Ovary (tissue), 10 donors: ENCODE measurements at places on chromosomes 3 and 15. TPM values are rescaled to one million over a fixed set of nuclear protein-coding genes. Genes with fewer than 3 reads are reported as not detected.

Gene LMCD1
- total RNA-seq = 146 TPM

GRCh38 chr3:73787620-73788019, 162.9 kb upstream of the PDZRN3 start:
- no peaks in the 10 kb centered on the region for H3K4me1 ChIP-seq
- no peak overlapping the region for H3K27ac ChIP-seq
- no peak overlapping the region for H3K4me3 ChIP-seq

DNA sequence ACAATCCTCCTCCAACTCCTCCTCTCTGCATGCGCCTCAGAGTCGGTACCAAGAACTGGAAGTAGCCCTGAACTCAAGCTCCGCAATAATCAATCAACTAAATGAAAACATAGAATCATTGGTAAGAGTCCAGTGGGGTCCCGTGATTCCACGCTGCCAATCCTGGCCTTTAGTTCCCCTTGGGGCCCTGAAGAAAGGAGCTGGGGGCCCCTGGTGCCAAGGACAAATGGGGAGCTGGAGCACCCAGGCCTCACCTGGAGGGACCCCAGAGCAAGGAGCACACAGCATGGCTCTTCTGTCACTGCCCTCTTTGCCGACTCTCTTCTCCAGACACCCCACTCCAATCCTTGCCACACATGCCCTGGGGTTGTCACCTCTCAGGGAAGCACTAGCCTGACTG, 80.3 kb downstream of the ADAMTS7 start:
- H3K27me3 ChIP-seq = no peaks in the 10 kb centered on the region
- no peak overlapping the region for H3K27ac ChIP-seq
- no peaks in the 10 kb centered on the region for H3K4me1 ChIP-seq
- no peak overlapping the region for H3K4me3 ChIP-seq
- DNase-seq = no peak

- H3K27ac ChIP-seq = no peak overlapping the region
- no peaks in the 10 kb centered on the region for H3K36me3 ChIP-seq
- H3K27me3 ChIP-seq = no peaks in the 10 kb centered on the region
- H3K4me3 ChIP-seq = no peak overlapping the region
Measured at GRCh38 chr3:58888087-58888486, 161.7 kb downstream of the CFAP20DC start.

- H3K27me3 ChIP-seq = no peaks in the 10 kb centered on the region
- no peak overlapping the region for H3K4me3 ChIP-seq
- H3K36me3 ChIP-seq = no peaks in the 10 kb centered on the region
Measured at GRCh38 chr3:12891985-12892839, 50.8 kb upstream of the RPL32 start.

Gene HCN4
- total RNA-seq = not detected

GRCh38 chr15:90059208-90059985, 42.9 kb downstream of the IDH2 start:
- H3K27ac ChIP-seq = no peak overlapping the region
- H3K4me3 ChIP-seq = no peak overlapping the region
- H3K4me1 ChIP-seq = peaks cover 2% of the 10 kb centered on the region
- H3K27me3 ChIP-seq = no peaks in the 10 kb centered on the region
- no peaks in the 10 kb centered on the region for H3K36me3 ChIP-seq

DNA sequence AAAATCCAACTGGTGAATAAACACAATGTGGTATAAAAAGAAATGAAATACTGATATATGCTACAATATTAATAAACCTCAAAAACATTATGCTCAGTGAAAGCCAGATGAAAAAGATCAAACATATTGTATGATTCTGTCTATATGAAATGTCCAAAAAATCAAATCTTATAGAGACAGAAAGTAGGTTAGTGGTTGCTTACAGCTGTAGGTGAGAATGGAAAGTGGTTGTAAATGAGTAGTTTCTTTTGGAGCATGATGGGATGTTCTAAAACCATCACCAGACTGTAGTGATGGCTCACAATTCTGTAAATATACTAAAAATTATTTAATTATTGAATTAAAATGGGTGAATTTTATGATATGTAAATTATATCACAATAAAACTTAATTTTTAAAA, 58.4 kb downstream of the SENP7 start:
- no peaks in the 10 kb centered on the region for H3K4me1 ChIP-seq
- H3K36me3 ChIP-seq = no peaks in the 10 kb centered on the region
- no peak overlapping the region for H3K4me3 ChIP-seq
- no peak overlapping the region for H3K27ac ChIP-seq

DNA sequence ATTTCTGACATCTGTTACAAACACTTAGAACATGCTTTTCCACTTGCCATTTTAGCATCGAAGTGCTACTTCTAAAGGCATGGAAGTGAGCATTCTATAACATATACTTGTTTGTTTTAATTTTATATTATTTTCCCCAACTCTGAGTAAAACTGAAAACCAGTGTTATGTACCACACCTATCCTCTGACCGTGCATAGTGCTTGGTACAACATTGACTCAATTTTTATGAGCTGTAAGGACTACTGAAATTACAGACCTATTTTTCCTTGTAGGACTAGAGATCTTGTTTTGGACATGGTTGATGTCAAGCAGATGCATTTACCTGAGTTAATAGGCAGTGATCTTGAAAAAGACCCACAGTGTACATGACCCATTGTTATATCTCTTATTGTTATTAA, 51.5 kb upstream of the CCNB2 start:
- no peaks in the 10 kb centered on the region for H3K36me3 ChIP-seq
- no peak for DNase-seq
- no peaks in the 10 kb centered on the region for H3K4me1 ChIP-seq
- no peak overlapping the region for H3K4me3 ChIP-seq

GRCh38 chr3:184832044-184832443, 20.1 kb downstream of the VPS8 start:
- H3K4me1 ChIP-seq = no peaks in the 10 kb centered on the region
- no peak overlapping the region for H3K27ac ChIP-seq
- no peak for DNase-seq
- H3K36me3 ChIP-seq = no peaks in the 10 kb centered on the region
- no peaks in the 10 kb centered on the region for H3K27me3 ChIP-seq
- H3K4me3 ChIP-seq = no peak overlapping the region

DNA sequence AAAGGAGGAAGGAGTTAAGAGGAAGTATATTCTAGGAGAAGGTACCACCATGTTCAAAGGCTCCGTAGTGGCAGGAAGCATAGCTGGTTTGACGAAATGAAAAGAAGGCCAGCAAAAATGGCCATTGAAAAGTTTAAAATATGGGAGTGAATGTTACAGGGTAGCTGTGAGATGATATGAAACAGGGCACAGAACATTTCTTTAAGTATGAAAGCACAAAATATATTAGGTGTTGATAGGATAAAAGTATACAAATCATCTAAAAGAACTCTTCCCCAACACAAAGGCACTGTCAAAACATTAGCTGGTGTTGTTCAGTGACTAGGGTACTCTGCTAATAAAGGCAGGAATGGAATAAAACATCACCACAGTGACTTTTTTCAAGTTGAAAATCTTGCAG, 216.2 kb downstream of the LRRN1 start:
- no peaks in the 10 kb centered on the region for H3K36me3 ChIP-seq
- H3K27ac ChIP-seq = no peak overlapping the region
- no peaks in the 10 kb centered on the region for H3K4me1 ChIP-seq
- H3K4me3 ChIP-seq = no peak overlapping the region
- H3K27me3 ChIP-seq = no peaks in the 10 kb centered on the region

DNA sequence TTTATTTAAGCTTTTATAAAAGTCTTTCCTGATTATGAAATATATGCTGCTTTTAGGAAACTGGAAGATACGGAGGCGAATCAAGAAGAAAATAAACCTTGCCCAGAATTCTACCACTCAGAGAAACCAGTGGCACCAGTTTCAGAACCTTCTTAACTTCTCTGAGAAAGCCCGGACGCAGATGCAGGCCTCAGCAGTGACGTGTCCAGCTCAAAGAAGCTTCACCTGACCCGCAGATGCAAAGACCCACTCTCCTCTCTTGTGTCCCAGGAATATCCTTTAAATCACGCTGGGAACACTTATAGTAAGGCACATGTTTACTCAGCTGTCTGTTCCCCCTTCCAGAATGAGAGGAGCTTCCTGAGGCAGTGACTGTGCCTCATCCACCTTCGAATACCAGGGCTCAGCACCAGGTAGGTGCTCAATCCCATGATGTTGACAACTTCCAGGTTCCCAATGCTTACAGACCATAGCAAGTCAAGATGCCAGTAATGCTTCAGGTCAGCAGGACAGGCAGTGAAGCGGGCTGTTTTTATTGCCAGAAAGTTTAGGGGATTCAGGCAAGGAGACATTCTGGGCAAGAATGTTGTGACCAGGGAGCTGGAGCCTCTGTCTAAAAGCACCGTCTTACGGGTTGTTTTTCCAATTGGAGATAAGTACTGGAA, 39.9 kb upstream of the LDHAL6B start:
- DNase-seq = no peak
- no peaks in the 10 kb centered on the region for H3K27me3 ChIP-seq
- no peak overlapping the region for H3K4me3 ChIP-seq
- H3K36me3 ChIP-seq = no peaks in the 10 kb centered on the region
- H3K4me1 ChIP-seq = peaks cover 1% of the 10 kb centered on the region

GRCh38 chr3:42306499-42306898, 40.5 kb upstream of the CCK start:
- H3K27ac ChIP-seq = no peak overlapping the region
- no peaks in the 10 kb centered on the region for H3K27me3 ChIP-seq
- no peaks in the 10 kb centered on the region for H3K36me3 ChIP-seq

Gene KLHL40
- total RNA-seq = not detected

DNA sequence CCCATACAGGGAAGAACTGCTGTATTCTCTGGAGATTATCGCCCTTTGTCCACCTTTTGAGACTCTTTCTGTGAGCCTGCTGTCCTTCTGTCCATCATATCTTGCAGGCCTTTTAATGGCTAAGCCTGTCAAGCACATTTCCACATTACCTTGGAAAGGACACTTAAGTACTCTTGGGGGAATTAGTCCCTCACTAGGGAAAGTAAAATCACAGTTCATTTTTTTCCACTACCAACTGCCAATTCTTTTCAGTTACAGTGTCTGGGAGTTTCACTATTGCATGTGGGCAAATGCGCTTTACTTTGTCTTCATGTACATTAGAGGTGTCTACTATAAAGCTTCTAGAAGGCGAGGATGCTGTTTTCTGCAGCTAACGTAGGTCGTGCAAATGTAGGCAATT, 242.1 kb downstream of the NSUN3 start:
- H3K27ac ChIP-seq = no peak overlapping the region
- H3K27me3 ChIP-seq = no peaks in the 10 kb centered on the region
- no peaks in the 10 kb centered on the region for H3K36me3 ChIP-seq

Gene SNAP23
- 37.9 TPM for total RNA-seq

GRCh38 chr15:95284933-95285421, 1045.5 kb upstream of the NR2F2 start:
- peaks cover 12% of the 10 kb centered on the region for H3K4me1 ChIP-seq
- peak; percentile 44 for DNase-seq
- H3K36me3 ChIP-seq = no peaks in the 10 kb centered on the region
- H3K27ac ChIP-seq = no peak overlapping the region
